ENCODE measurements at places on chromosomes 12 and 14.

DNA sequence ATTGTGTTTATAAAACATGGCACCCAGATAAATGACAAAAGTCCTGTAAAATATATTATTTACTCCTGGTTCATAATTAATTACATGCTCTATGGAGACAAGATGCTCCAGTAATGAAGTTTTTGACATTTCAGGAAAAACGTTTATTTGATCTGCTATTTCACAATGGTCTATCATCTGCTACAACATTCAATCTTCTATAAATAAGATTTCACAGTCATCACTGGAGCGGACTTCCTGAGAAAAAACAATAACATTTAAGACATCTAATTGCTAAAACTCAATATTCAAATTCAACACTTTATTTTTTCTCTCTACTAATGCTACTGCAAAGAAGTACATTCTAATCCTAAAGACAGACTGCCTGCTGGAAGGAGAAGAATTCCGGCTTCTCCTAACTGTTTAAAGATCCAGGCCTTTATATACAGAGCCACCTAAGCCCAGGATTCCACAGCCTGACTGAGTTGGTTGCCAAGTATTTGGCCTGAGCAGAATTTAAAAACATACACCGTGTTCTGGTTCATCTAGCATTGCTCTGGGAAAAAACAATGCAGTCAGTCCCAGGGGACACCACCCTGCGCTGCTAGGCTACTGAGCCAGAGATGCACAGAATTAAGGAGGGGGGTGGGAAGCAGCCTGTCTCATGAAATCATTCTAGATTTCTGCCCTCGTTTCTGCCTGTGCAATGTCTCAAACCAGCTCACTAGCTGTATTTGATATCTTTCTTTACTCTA is 58.0 kb downstream of the TMTC1 start:
- DNase-seq, result no peak
- no peaks in the 10 kb centered on the region for H3K36me3 ChIP-seq
- H3K27ac ChIP-seq, result no peak overlapping the region
- no peak overlapping the region for H3K4me3 ChIP-seq
- no peaks in the 10 kb centered on the region for H3K27me3 ChIP-seq

GRCh38 chr12:47297993-47298392 is 218.2 kb upstream of the AMIGO2 start:
- no peaks in the 10 kb centered on the region for H3K27me3 ChIP-seq
- no peak for DNase-seq
- H3K36me3 ChIP-seq, result no peaks in the 10 kb centered on the region
- H3K27ac ChIP-seq, result no peak overlapping the region

GRCh38 chr12:44835641-44836379 is 40.3 kb downstream of the NELL2 start:
- H3K27ac ChIP-seq, result peak overlapping the region; percentile 73
- no peak for DNase-seq
- no peaks in the 10 kb centered on the region for H3K36me3 ChIP-seq
- H3K4me1 ChIP-seq, result peaks cover 24% of the 10 kb centered on the region
- no peak overlapping the region for H3K4me3 ChIP-seq
- no peaks in the 10 kb centered on the region for H3K27me3 ChIP-seq

GRCh38 chr12:12990700-12991468 is 9.2 kb downstream of the HEBP1 start:
- no peak overlapping the region for H3K27ac ChIP-seq
- peaks cover 31% of the 10 kb centered on the region for H3K36me3 ChIP-seq
- peaks cover 20% of the 10 kb centered on the region for H3K4me1 ChIP-seq
- no peak for DNase-seq
- no peaks in the 10 kb centered on the region for H3K27me3 ChIP-seq

DNA sequence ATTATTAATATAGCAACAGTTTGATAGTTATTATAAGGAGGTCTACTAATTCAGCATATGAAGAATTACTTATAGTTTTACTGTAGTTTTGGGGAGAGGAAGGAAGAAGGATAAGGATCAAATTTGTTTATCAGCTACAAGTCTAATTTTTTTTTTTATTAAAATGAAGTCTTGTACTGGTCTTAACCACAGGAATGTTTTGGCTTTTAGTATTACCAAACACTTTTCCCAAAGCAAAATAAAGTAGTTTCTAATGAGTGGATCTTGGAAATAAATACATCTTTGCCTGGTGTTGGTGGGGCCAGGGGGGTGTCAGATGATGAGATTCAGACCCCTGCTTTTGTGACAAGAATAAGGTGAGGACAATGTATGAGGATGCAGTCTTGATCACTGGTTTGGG is 57.2 kb upstream of the ZDHHC17 start:
- no peaks in the 10 kb centered on the region for H3K36me3 ChIP-seq
- H3K27me3 ChIP-seq, result no peaks in the 10 kb centered on the region
- H3K27ac ChIP-seq, result no peak overlapping the region
